ENCODE measurements at places on chromosomes 12 and 14. TPM values are rescaled to one million over a fixed set of nuclear protein-coding genes. Genes with fewer than 3 reads are reported as not detected.

DNA sequence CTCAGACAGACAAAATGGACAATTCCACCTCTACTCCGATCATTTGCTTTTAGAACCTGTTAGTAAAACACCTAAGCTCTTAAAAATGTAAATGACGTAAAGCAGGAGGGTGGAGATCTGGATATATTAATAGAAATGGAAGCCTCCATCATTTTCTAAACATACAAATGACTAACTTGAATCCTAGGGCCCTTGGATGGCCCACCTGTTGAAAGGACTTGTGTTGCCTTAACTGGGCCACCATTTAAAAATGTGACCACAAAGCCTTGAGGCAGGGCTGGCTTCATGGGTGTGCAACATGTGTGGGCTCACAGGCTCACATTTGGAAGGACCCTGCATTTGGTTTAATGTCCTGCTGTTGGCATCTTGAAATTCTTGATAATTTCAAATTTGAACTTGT is 131.5 kb upstream of the PRMT8 start:
- no peaks in the 10 kb centered on the region for H3K36me3 ChIP-seq
- H3K27me3 ChIP-seq, result peaks cover 25% of the 10 kb centered on the region
- no peak overlapping the region for H3K27ac ChIP-seq

The ADAM21 gene
- 0.05 TPM for total RNA-seq

DNA sequence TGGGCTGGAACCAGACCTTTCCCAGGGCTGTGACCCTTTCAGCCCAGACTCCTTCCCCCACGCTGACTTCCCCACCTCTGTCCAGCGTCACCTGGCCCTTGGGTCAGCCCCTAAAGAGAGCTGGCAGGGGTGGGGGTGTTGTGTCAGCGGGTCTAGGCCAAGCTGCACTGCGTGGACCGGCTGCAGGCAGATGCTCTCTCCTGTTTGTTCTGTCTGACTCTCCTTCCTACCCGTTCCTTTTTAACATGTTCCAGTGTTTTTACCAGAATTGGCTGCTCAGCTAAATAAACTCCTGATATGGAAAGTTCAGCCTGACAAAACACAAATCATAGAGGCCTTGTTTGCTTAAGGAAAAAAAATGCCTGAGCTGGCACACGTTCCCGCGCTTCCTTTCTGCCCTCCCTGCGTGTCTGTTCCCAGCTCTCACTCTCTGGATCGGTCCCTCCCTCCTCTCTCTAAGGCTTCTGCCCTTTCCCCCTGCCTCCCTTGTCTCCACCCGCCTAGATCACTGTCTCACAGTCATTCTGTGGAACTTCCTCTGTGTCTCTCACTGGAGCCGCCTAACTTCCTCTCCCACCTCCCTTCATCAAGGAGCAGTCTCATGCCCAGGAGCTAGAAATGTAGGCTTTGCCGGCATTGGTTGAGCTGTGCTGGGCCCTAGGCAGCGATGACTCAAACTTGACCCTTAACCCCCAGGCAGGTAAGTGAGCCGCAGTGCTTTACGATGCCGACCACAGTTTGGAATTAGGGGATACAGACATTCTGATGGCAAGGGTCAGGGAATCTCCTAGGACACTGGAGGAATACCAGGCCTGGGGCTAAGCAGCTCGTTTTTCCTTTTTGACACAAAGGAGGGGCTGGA is 15.5 kb upstream of the MLXIP start:
- H3K4me3 ChIP-seq, result no peak overlapping the region
- H3K4me1 ChIP-seq, result peaks cover 12% of the 10 kb centered on the region
- H3K36me3 ChIP-seq, result peaks cover 36% of the 10 kb centered on the region
- no peaks in the 10 kb centered on the region for H3K27me3 ChIP-seq

The TTC9 gene
- 1.8 TPM for total RNA-seq

GRCh38 chr14:63241096-63241495 is 36.9 kb downstream of the RHOJ start:
- no peaks in the 10 kb centered on the region for H3K36me3 ChIP-seq
- no peaks in the 10 kb centered on the region for H3K27me3 ChIP-seq
- H3K4me1 ChIP-seq, result no peaks in the 10 kb centered on the region
- no peak overlapping the region for H3K27ac ChIP-seq

The CDKL1 gene
- total RNA-seq, result 3.3 TPM

The KRT85 gene
- total RNA-seq, result 0.24 TPM

GRCh38 chr12:27841392-27841882 is 61.4 kb upstream of the MANSC4 start:
- H3K4me1 ChIP-seq, result no peaks in the 10 kb centered on the region
- no peak overlapping the region for H3K4me3 ChIP-seq
- H3K36me3 ChIP-seq, result no peaks in the 10 kb centered on the region
- no peaks in the 10 kb centered on the region for H3K27me3 ChIP-seq
- H3K27ac ChIP-seq, result no peak overlapping the region

DNA sequence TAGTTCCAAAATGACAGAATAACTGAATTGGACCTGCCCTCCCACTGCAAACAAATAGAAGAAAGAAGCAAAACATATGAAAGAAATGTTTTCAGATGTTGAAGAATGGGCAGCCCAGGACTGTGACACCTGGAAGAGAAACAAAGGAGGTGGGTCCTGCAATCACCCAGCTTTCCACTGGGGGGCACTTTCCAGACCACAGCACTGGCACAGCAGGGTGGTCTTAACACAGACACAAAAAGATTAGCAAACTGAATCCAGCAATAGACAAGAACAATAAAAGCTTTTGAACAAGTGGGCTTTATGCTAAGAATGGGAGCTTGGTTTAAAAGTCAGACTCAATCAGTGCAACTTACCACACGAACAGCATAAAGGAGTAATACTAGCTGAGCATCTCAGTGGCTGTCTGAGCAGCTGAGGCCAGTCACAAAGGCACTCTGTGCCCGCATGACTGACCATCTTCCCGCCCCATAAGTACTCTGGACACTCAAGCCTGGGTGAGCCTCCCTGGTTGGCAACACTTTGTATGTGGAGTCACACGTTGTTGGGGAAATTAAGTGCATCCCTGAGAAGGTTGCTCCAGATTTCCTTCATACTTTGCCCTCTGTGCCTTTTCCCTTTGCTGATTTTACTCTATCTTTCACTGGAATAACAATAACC is 27.7 kb downstream of the JKAMP start:
- no peaks in the 10 kb centered on the region for H3K4me1 ChIP-seq
- H3K27ac ChIP-seq, result no peak overlapping the region
- H3K4me3 ChIP-seq, result no peak overlapping the region
- H3K36me3 ChIP-seq, result no peaks in the 10 kb centered on the region

DNA sequence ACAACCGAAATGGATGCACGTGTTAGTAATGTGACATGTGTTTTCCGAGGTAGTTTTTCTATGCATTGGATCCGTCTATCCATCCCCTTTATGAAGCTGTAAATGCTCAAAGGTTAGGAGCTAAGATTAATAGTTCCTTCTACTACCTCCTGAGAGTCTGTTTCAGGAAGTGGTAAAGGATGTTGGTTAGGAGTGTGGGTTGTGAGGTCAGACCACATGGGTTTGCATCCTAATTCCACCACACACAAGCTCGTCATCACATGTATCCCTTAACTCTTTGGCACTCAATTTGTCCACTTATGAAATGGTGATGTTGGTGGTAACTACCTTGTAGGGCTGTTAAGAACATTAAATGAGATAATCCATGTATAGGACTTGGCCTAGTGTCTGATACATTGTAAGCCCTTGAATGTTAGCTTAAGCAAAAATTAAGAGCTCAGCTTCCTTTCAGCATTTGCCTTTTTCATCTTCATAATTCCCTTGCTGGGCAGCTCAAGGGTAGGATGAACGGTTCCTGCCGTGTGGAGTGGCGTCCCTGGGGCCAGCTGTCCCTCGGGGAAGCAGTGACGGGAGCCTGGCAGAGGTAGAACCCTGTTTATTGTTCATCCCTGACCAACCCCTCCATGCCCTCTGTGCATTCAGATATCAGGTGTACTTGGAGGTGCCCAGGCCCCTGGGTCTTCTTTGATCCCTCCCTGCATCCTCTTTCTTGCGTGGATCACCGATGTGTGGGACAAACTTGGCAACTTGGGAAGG is 52.3 kb downstream of the TSPAN9 start:
- no peaks in the 10 kb centered on the region for H3K27me3 ChIP-seq
- no peak overlapping the region for H3K27ac ChIP-seq
- H3K36me3 ChIP-seq, result no peaks in the 10 kb centered on the region
- peaks cover 5% of the 10 kb centered on the region for H3K4me1 ChIP-seq
- no peak overlapping the region for H3K4me3 ChIP-seq

The ARHGEF25 gene
- total RNA-seq, result 2.0 TPM

- H3K27me3 ChIP-seq, result no peaks in the 10 kb centered on the region
- H3K27ac ChIP-seq, result no peak overlapping the region
- H3K36me3 ChIP-seq, result no peaks in the 10 kb centered on the region
- peaks cover 16% of the 10 kb centered on the region for H3K4me1 ChIP-seq
- DNase-seq, result no peak
- no peak overlapping the region for H3K4me3 ChIP-seq
Observed at GRCh38 chr14:73795974-73796373, 55.7 kb upstream of the PTGR2 start.

The SLC39A5 gene
- 0.24 TPM for total RNA-seq

Measured in thymus (tissue), 14 donors.